Fibroblast of pulmonary artery (primary cell): ENCODE measurements at places on chromosomes 11 and 22.

DNA sequence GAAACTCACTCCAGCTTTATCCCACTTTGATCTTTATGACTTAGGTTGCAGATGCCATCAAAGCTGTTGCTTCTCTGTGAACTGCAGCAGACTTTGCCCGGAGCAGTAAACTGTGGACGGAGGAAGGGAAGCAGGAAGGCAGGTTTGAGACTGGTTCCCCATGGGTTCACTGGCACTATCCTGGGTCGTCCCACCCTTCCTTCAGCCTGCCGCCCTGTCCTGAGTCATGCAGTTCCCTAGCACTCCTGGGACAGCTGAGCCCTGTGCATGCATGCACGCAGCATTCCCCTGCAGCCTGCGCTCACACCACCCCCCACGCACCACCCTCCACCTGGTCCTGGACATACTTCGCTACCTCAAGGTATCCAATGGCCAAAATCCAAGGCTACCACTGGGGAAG, 23.5 kb upstream of the P2RY2 start:
- DNase-seq = no peak

DNA sequence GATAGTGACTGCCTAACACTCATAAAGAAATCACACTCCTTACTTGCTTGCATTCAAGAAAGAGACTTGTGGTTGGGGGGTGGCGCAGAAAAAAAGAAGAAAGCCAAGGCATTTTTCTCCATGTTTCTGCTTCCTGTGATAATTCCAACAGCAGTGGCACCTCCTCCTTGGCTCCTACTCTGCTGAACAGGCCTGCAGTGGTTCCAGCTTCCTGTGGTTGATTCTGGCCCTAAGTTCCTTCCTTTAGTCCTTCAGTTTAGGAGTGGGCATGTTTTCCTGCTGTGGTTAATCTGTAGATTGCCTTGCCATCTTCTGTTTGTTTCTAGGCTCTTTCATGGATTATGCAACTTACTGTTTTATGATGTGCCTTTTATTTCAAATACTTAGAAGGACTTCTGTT, 940.4 kb downstream of the DLG2 start:
- peak; percentile 1 for DNase-seq

GRCh38 chr22:35850831-35851230, 133.2 kb downstream of the APOL5 start:
- no peak for DNase-seq

DNA sequence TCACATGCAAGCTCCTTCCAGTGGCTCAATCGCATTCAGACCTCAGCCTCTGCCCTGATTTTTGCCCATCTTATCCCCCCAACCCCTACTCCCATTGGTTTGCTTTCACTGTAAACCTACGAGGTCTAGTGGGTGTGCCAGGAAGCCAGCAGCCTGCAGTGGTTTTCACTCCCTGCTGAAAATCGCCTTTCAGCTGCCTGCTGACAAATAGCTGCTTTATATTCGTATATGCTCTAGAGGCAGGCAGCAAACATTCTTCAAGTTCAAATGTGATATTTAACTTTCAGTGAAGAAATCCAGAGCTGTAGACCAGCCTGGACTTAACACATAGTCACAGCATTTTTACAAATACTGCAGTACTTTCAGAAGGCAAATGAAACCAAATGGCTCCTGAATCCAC, 92.8 kb upstream of the APOA1 start:
- peak; percentile 57 for DNase-seq

DNA sequence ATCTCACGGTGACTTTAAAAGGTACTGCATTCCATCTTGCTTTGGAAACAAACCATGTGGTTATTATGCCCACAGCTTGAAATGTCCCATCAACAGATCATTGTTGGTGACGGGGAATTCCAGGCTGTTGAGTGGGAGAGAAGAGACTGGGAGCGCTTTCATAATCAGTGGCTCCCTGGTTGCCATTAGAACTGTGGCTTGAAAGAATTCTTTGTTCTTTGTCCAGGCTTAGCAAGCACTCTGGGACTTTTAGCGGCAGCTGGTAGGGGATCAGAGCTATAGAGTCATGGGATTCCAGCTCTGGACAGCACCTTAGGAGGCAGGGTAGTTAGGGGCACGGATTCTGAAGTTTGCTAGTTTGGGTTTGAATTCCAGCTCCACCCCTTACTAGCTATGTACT, 22.0 kb downstream of the MMP20 start:
- DNase-seq = peak; percentile 75

GRCh38 chr11:27055065-27055682, 14.6 kb downstream of the BBOX1 start:
- DNase-seq = peak; percentile 49

DNA sequence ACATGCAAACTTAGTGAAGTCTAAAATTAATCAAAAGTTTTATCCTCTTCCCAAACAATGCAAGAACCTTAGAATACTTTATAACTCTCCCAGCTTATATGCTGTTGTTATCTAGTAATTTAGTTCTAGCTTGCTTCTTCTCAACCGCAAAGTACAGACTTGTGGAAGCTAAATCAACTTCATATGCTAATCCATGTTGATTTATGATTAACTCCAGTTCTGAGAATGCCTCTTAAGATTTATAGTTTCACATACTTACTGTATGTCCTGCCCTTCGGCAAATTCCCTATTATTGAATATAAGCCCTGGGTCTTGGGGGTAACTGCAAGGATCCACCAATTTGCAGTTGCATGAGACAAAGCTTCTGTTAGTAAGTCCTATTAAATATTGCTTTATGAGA, 17.6 kb upstream of the SLC35F2 start:
- DNase-seq = no peak

GRCh38 chr11:37695283-37695682, 1097.2 kb upstream of the RAG2 start:
- no peak for DNase-seq

- DNase-seq = no peak
Measured at GRCh38 chr11:76623884-76624419, 46.6 kb downstream of the LRRC32 start.

- no peak for DNase-seq
Measured at GRCh38 chr11:19814421-19814820, 101.8 kb downstream of the NAV2 start.

- no peak for DNase-seq
Measured at GRCh38 chr11:72635309-72635915, 38.8 kb downstream of the PDE2A start.

- DNase-seq = peak; percentile 19
Measured at GRCh38 chr11:113286509-113287497, 27.6 kb upstream of the TTC12 start.
